ENCODE measurements at places on chromosomes 2 and 18.

DNA sequence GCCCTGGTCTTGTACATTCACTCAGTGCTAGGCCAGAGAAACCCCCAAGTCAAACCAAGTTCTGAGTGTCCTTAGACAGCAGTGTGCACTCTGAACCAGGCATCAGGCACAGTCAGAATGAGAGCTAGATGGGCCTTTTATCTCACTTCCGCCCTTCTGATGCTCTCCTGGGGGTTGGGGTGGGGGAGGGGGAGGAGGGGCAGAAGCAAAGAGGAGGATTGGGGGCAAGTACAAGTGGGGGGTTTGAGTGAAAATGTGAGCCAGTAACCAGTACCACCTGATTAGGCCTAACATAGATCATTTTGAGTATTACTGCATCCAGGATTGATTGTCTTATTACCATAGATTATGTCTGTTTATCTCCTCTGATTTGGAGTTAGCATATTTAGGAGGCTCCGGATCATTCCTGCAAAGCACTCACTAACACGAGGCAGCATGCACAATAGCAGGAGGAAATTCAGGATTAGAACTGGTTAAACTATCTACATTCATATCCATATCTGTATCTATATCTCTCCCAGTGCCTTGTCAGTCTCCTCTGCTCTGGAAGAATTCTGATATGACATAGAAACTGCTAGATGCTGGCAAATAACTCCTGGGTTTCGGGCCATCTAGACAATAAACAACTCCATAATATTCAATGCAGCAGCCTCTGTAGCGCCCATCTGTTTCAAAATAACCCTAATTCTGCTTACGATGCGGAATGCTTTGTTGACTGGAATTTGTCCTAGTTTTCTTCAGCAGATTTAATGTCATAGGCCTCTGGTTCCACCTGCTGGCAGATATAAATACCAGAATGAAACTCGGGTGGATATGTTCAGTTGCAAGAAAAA lies 149.1 kb downstream of the RHBDD1 start:
- ATAC-seq: peak; percentile 65

- ATAC-seq: no peak
Measured at GRCh38 chr2:194319222-194319992, 1337.6 kb upstream of the SLC39A10 start.

DNA sequence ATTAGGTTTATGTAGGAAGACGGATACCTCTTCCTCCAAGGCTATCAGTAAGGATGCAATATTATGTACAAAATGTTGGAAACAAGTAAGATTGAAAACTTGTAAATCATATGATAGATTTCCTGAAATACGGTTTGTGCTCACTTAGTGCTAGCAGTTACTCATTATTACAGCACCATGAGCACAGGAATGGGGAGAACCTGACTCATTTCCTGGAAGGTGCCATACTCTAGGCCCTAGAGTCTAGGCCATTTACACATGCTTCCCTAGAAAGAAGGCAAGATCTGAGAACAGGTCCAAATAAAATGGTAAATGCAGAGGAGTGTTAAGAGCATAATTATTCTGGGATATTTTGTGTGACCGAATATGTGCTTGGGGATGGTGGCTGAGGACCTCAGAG lies 467.7 kb upstream of the CELF4 start:
- ATAC-seq: peak; percentile 58

- ATAC-seq: no peak
Measured at GRCh38 chr2:106638043-106638442, 150.9 kb downstream of the CD8B2 start.

GRCh38 chr2:219405451-219405850 lies 12.7 kb upstream of the DES start:
- no peak for ATAC-seq

DNA sequence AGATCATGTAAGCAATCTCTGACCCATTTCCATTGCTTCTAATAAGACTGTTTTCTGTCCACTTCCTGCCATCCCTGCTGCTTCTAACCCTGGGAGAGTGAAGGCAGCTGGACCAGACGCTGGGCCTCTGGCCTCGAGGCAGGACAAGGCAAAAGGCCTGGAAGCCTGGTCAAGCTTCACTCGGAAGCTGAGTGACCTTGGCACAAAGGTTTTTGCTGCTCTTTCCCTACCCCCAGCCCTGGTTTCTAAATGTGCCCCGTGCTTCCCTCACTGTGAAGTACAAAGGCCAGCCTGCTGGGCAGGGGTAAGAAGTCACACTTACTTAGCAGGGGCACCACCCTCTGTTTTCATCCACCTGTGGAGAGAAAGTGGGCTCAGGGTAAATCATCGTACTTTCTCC lies 195.0 kb downstream of the TNS1 start:
- ATAC-seq: no peak

Measured in esophagus mucosa (tissue), 1 donor.